ENCODE measurements at places on chromosomes 13 and 19.

DNA sequence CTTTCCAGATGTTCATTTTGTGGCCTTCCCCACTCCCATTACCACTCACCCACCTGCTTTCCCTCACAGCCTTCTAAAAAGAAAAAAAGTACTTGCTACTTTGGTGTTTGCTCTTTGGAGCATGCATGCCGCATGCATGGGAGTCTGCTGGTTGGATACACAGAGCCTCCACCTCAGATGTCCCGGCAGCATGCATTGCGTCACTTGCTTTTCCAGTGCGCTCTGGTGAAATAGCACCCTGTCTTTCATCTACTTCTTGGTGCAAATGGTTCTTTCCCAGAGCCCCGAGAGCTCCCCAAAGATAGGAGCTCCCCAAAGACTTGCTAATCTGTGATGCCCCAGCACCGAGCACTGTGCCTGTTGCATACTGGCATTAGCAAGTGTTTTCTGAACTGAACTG is 333.2 kb upstream of the ZNF507 start:
- DNase-seq = no peak

- DNase-seq = no peak
Observed at GRCh38 chr19:7199613-7200533, 94.3 kb downstream of the INSR start.

GRCh38 chr19:13165162-13165997 is 15.2 kb downstream of the IER2 start:
- no peak for DNase-seq

DNA sequence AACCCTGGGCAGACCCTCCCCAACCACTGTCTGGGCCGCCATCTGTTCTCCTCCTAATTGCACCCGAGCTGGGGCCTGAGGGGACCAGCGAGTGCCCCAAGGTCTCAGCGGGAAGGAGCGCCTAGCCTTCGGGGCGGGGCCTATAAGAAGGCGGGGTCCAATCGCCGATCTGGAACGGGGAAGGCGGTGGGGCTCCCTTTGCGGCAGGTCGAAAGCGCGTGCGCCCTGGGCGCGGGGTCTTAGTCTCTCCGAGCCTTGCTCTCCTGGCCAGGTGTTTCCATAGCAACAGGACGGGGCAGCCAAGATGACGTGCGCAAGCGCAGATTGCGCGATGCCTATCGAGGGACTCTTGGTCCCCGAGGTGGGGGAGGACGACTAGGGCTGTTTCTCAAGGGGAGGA is 2.8 kb downstream of the MAST1 start:
- no peak for DNase-seq

DNA sequence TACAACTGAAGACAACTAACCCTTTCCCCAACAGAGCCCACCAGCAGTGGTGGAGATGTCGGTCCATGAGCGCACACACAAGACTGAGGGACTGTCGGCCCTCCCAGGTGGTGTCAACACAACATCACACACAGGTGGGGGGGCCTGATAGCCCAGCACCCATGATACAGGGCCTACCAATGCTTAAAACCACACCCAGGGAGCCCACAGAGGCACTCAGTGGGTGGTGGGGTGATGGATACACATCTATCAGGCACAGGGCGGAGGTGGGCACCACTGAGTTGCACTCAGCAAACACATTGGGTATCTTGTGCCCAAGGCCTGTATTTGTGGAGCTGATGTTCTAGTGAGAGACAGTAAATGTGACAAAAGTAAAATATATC is 7.0 kb upstream of the ZFP36 start:
- no peak for DNase-seq

DNA sequence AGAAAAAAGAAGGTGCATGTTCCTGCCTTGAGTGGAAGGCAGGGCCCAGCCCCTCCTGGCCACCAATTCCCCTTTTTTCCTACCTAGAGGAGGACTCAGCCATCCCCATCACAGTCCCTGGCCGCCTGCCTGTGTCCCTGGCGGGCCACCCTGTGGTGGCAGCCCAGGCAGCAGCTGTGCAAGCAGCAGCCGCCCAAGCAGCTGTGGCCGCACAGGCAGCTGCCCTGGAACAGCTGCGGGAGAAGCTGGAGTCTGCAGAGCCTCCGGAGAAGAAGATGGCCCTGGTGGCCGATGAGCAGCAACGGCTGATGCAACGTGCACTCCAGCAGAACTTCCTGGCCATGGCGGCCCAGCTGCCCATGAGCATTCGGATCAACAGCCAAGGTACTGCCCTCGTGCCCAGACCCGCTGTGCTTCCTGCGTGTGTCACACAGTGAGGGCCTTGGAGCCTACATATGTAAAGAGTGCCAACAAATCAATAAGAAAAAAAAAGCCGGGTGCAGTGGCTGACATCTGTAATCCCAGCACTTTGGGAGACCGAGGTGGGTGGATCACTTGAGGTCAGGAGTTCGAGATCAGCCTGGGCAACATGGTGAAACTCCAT is 17.6 kb upstream of the WDR18 start:
- no peak for DNase-seq

DNA sequence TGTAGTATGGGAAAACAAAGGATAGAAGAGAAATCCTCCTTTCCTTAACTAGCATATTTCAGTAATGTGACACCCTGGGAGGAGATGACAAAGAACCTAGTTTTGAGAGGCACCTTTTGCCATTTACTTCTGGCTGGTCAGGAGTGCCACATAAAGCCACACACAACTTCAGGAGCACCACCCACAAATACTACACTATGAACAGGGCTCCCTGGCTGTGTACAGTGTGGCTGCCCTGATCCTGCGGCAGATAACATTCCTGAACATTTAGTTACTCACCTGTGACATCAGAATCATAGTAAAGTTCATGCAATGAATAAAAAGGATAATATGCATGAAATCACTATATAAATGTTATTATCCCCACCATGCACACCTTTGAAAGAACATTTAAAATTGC is 17.4 kb upstream of the IRS2 start:
- DNase-seq = no peak

DNA sequence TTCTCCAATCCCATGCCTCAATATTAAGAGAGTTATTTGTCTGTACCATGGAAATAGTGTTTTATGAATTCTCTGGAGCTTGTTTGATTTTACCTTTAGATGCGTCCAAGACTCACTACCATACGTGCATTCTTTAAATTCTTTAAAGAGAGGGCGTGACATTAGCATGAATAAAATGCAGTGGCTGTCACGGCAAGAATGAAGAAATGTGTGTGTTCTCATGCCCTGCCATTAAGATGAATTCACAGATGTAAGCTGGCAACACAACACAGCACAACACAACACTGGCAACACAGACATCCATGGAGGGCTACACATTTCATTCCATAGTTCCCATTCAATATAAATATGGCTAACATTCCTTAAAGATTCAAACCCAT is 213.4 kb downstream of the ENOX1 start:
- no peak for DNase-seq

DNA sequence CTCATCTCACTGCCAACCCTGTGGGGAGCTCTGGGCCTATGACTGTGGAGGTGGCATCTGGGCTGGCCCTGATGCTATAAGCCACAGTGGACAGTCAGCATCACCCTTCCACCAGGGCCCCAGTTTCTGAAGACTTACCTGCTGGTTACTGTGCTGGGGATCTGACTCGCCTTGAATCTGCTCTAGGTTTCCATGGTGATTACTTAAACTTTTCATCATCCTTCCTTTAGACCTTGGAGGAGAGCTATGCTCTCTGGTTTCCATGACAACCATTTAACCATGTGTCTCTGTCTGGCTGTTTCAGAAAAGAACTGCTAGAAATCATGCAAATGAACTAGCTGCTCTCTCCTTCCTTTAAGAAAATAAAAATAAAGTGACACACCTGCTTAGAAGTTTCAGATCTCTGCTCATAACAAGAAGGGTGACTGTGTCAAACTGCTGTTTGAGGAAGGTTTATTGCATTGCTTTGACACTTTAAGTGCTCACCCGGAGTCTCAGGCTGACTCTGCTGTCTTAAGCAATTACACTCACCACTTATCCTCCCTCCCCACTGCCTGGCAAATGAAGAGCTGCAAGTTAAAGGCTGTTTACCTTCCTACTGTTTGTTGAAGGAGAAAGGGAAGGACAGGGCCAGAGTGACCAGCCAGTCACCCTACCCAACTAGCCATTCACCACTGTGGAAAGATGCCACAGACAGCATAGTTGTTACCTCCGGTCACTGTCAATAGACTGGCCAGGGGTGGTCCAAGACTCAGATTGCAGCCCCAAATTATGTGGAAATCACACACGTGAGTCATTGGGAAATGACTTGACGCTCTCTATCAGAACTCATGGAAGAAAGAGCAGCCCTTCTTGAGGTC is 87.6 kb downstream of the HSPH1 start:
- peak; percentile 64 for DNase-seq

DNA sequence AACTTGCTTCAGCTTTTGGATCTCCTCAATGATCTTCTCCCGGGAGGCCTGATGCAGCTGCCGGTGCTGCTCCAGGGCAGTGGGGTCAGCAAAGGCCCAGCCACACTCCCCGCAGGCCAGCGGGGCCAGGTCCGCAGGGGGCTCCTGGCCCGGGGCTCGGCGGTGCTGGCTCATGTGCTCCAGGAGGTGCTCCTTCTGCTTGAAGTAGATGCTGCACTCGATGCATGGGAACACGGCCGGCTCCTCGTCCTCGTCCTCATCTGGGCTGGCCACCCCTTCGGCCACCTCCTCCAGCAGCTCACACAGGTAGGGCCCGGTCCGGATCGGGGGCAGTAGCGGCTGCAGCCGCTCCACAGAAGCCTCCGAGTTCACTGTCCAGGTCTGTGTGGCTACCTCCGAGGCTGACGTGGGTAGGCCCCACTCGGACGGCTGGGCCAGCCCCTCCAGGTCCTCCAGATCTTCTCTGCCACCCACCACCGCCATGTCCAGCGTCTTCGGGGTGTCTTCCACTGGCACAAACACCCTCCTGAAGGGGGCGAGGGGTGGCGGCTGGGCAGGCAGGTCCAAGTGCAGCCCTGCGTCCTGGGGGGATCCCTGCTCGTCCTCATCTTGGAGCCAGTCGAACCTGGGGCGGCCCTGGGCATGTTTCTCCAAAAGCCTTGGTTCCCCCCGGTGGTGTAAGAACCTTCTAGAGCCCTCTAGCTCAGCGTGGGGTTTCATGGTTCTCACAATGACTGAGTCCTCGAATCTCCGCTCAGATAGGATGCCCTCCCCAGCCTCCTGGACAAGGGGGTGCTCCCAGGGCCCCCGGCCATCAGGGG is 9.7 kb downstream of the WIZ start:
- no peak for DNase-seq

DNA sequence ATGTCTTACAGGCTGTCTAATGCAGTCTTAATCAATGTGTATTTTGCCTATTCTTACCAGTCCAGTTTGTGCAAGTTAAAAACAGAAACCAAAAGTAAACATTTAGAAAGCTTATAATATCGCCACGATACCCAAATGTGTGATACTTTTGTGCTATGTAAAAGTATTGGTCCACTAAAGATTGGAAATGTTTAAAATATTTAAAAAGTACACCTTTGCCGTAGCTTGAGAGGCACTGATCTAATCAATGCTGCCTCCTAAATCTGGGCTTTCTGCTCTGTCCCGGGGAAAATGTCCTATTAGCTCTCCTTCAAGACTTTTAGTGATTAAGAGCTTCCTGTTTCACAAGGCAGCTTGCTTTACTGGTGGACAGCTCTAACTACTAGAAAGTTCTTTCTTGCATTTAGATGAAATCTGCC is 64.7 kb downstream of the DNAJC15 start:
- DNase-seq = no peak

DNA sequence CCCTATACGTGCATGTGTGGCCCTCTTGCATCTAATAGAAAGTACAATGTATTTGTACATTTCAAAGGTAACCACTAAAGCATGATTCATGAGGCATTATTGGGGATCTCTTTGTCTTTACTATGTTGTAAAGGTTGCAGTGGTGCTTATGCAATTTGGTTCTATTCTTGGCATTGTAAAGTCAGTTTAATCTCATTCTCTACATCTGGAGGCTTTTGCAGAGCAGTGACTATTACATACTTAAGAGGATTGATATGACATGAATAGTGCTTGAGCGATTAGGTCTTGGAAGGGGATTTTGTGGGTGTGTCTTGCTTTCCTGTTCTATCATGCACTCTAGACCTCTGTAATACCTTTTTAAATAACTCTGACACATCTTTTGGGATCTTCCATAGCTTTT is 610.0 kb downstream of the EFNB2 start:
- no peak for DNase-seq

DNA sequence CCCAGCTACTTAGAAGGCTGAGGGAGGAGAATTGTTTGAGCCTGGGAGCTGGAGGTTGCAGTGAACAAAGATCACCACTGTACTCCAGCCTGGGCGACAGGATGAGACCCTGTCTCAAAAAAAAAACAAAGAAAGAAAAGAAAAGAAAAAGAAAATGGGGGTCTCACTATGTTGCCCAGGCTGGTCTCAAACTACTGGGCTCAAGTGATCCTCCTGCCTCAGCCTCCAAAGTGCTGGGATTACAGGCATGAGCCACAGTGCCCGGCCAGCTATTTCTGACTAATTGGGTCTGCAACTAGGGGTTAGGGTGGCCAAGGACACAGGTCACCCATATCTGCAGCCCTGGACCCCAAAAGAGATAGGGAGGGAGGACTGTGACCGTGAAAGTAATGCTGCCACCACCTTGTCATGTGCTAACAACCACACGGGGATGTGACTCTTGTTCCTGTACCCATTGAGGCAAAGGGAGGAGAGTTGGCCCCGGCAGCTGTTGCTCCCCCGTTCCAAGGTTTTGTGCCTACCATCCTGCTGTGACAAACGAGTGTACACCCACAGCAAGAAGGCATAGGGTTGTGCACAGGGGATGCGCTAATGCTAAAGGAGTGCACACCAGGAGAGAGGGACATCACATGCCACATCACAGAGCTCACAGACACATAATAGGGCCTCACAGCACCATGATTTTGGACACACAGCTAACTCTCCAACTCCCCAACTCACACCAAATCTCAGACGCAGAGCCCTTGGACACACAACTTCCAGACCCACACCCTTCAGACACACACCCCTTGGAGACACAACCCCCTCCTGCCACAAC is 619 bp downstream of the MEF2B start:
- no peak for DNase-seq

DNA sequence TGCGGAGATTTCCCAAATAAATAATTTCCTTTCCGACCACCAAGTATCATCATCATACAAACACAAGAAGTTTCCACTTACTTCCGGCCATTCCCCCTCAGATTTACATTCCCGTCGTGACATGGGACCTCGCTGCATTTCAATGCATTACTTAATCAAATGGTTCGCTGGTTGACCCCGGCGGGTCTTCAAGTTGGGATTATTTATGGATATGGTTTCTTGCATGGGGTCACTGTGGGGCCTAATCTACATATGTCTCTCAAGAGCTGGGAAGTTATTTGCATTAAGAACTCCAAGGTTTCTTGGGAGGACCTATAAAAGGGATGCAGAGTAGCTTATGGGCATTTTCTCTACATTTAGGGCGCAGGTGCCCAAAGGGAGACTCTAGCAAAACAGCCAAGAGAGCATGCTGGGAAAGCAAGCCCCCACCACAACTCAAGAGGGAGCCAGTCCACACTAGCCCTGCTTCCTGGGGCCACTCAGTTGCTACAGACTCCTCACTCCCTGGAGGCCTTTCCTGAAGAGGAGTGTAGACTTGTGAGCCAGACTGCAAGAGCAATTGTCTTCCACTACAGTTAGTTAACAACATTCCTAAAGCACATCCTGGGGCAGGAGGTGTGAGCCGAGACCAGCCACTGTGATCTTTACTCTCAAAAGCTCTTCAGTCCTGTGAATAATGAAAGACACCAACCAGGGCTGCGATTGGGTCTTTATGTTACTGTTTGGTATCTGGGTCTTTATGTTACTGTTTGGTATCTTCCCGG is 125.3 kb downstream of the KATNAL1 start:
- DNase-seq = no peak

Measured in activated naive CD4-positive, alpha-beta T cell treated with anti-CD3 and anti-CD28 coated beads, Interleukin-2, amount 50 U/mL, for 72 hours (primary cell).